ENCODE measurements at places on chromosomes 7 and 10.

DNA sequence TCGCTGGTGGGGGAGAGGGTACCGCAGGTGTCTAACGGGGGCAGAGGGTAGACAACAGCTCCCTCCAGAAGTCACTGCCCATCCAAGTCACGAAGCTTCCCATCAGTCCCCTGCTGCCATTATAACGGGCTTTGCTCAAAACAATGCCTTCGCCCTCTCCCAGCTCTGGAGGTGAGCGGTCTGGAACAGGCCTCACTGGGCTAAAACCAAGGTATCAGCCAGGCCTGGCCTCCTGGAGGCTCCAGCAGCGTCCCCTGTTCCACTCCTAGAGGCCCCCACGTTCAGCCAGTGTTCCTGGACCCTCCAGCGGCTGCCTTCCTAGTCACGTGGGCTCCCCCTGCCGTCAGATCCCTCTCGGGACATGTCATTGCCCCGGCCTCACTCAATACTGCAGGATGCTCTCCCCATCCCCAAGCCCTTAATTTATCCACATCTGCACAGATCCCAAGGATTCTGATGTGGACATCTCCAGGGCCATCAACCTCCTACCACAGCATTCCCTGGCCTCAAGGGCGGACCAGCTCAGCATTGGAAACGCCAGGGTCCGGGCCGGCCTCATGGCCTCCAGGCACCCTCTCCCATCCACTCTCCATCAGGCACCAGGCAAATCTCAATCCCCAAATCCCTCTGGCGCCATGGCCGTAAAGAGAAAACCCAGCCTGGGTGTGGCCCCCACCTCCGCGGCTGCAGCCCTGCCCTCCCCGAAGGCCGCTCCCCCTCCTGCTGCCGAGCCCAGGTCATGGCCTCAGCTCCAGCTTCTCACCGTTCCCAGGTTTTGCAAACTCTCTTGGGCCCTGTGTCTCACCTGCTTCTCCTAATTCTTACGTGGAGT, 104.1 kb upstream of the FAM20C start:
- no peak for DNase-seq

- DNase-seq = no peak
Observed at GRCh38 chr10:70462349-70462984, 16.1 kb upstream of the PALD1 start.

DNA sequence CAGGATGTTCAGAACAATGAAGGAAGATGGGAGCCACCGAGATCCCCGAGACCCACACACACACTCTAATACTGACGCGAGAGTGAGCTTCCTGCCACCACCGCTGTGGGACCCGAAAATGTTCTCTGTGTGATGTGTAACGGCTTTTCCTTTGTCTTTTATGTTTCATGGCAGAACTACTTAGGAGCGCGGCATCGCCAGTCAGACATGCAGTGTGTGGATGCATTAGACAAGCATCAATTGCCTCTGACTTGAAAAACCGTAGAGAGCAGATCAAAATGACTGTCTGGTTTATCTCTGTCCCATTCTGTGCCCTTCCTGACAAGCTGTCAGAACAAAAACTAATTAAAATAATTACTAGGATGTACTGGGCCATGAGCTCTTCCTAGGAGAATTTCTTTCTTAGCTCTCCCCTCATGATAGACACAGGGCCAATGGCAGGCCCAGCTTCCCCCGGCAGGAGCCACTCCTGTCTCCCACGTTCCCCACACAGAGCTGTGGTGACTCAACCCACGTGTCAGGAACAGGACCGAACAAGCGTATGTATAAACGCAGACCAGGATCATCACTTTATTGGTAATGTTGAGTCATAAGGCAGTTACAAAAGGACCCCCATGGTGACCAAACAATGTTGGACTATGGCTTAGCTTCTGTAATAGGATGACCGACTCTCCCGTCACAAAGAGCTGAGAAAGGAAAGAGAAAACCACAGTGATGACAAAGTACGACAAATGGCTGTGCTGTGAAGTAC, 705.0 kb downstream of the PARD3 start:
- DNase-seq = no peak

- DNase-seq = no peak
Observed at GRCh38 chr10:76868098-76868977, 769.3 kb downstream of the KCNMA1 start.

- DNase-seq = peak; percentile 55
Observed at GRCh38 chr7:131106681-131107336, 220.9 kb upstream of the MKLN1 start.

- peak; percentile 20 for DNase-seq
Observed at GRCh38 chr7:114931656-114932011, 9.7 kb downstream of the MDFIC start.

GRCh38 chr7:158244430-158244829, 343.2 kb downstream of the PTPRN2 start:
- DNase-seq = no peak

GRCh38 chr7:43666938-43667337, 62.4 kb downstream of the COA1 start:
- DNase-seq = no peak

GRCh38 chr7:151839451-151839921, 37.4 kb downstream of the PRKAG2 start:
- DNase-seq = no peak

GRCh38 chr7:102125127-102125596, 161.5 kb upstream of the SH2B2 start:
- no peak for DNase-seq

- DNase-seq = no peak
Observed at GRCh38 chr10:121624836-121625486, 26.7 kb upstream of the FGFR2 start.

DNA sequence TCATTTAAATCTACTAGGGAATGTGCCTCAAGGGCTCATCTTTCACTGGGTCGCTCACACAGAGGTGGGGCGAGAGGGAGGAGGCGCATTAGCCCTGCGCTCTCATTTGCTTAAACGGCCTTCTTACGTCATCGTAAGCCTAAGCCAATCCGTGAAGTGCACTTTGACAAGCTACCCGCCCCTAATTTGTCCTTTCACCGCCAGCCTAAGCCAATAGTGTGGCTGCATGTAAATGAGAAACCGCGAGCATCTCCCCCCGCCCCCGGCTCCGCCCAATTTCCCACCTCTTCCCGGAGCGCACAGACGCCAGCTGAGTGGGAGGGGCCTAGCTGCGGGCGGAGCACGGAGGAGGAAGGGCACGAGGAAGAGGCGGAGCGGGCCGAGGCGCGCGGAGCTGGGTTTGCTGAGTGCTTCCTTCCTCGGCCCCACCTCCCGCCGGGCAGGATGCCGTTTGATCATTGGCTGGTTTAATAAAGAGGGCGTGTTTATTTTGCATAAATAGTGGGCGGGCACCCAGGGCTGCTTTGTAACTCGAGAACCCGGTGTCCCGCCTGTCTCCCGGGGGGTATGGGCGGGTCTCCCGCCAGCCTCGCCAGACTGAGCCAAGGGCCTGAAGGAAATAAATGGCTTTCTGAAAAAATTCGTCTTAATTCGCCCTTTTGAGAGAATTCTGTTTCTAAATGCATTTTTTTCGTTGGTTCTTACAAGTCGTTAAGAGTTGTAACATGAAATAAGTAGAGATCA, 289.6 kb upstream of the NFE2L3 start:
- DNase-seq = peak; percentile 50

GRCh38 chr10:84837877-84838276, 509.5 kb downstream of the CCSER2 start:
- no peak for DNase-seq

DNA sequence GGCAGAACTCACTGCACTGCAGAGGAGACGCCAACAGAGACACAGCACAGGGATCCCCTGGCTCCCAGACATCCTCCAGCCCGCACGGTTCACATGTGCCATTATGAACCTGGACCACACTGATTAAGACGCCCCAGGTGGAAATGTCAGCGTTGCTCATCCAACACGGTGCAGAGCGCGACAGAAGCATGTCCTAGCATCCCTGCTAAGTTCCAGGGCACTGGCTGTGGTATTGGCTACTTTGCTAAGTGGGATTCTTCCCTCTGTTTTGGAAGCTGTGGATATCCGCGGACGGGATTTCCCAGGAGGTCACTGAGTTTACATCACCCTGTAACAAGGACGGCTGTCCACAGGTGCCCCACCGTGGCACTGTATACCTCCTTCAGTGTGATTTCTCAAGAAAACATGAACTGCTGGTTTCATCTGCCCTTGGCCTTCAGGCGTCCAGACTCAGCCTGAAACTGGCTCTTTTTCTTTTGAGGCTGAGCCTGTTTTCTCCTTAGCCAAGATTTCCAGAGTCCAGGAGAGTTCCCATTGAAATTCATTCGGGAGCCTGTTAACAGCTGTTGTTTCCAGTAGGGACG, 324.0 kb downstream of the WDR37 start:
- no peak for DNase-seq

- no peak for DNase-seq
Observed at GRCh38 chr7:107068156-107068555, 23.7 kb downstream of the PRKAR2B start.

GRCh38 chr7:151382079-151382885, 27.6 kb downstream of the WDR86 start:
- no peak for DNase-seq

DNA sequence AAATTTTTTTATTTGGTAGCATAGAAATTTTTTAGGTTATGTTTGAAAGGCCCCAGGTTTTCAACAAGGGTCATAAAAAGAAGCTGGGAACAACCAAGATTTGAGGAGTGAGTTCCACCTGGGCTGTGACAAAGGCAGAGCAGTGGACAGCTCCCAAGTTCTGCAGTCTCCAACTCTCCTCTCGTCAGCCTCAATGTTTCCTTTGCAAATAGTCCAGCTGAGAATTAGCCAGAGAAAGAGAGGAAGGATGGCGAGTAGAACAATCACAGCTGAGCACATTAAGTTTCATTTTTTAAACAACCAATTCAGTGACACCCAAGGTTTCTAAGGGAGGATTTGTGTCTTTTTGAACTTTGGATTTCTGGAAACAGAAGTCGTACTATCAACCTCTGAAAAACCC, 143.2 kb downstream of the NRCAM start:
- DNase-seq = no peak

- DNase-seq = peak; percentile 67
Observed at GRCh38 chr10:72322280-72323058, 32.2 kb downstream of the DNAJB12 start.

GRCh38 chr10:9228771-9229170, 1174.3 kb downstream of the GATA3 start:
- no peak for DNase-seq

DNA sequence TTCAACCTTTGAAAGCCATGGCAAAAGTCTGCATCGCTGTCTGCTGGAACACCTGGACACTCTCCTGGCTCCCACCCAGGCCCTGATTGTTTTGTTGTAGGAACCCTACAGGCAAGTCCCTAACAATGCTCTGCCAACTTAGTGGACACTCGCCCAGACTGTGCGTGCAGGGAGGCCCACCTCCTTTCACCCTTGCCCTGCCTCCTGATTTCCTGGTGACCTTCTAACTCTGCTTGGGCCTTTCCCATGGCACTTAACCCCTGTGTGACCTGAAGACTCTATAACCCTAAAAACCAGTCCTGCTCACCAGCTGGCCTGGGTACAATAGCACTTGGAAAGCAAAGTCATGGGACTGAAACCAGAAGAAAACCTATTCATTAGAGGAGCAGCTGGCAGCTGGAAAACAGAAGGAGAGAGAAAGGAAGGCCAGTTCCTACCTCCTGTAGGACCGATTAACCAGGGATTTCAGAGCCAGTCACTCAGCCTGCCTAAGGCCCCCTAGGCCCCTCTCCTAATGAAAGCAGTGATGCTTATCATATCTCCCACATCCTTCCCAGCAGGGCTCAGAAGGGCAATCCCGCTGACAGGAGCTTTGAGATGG, 82.7 kb upstream of the KMT2E start:
- DNase-seq = no peak

DNA sequence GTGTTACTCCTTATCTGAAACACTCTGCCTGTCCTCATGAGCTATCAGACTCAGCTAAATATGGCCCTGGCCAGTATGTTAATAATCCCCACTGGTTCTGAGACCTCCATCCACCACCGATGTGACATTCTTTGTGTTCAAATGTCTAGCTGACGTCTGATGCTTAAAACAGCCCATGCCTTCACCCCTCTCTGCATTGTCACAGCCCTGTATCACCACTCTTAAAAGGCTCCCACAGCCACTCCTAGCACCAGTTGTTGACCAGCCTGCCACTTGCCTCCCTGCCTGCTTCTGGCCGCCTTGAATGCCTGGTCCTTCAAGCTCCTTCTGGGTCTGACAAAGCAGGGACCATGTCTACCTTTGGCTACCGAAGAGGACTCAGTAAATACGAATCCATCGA, at the start of gene LMOD2:
Gene LMOD2, plus strand, starts transcription at position 253 of the 400 bp plus-strand sequence. Its CDS starts 98 bp downstream, at position 351.
- no peak for DNase-seq

GRCh38 chr10:108307250-108307924, 1142.9 kb upstream of the SORCS1 start:
- no peak for DNase-seq

- no peak for DNase-seq
Observed at GRCh38 chr10:34087095-34087418, 728.0 kb downstream of the PARD3 start.

DNA sequence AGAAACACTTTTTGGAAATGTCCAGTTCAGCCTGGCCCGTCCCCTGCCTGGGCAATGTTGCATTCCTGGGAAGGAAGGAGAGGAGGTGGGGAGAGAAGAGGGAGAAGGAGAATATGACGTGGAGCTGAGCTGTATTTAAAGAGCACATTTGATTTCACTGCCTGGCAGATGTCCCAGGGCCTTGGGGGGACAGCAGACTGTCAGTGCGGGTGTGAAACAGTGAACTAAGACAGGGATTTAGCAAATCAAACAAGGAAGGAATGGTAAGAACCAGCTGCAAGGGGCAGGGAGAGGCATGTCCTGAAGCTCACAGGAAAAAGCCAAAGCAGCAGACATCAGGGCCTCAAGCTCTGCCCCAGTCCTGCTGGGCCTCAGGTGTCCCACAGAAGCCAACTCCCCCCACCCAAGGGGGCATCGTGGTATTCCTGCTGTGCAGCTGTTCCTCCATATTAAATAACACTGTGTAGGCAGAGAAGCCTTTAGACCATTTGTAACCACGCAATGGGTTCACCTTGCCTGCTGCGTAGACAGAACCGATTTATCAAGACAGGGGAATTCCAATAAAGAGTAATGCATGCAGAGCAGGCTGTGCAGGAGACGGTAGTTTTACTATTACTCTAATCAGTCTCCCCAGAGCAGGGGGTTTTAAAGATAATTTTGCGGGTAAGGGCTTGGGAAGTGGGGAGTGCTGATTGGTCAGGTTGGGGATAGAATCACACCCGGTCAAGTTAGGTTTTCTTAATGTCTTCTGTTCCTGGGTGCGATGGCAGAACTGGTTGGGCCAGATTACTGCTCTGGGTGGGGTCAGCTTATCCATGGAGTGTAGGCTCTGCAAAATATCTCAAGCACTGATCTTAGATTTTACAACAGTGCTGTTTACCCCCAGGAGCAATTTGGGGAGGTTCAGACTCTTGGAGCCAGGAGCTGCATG, 18.3 kb downstream of the LEP start:
- DNase-seq = no peak

- DNase-seq = no peak
Observed at GRCh38 chr7:74410772-74411171, 42.9 kb upstream of the GTF2IRD1 start.

GRCh38 chr10:86017841-86018734, 348.5 kb downstream of the GRID1 start:
- DNase-seq = no peak

DNA sequence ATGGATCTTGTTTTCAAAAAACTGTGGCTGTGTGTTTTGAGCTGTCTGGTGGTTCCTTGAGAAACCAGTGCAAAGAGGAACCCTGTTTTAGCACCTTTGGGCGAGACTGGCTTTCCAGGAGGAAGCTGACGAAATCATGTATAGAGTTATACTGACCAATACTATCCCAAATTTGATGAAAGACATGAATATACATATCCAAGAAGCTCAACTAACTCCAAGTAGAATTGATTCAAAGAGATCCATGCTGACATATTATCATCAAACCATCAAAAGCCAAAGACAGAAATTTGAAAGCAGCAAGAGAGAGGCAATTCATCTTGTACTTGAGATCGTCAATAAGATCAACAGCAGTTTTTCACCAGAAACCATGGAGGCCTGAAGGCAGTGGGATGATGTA, 610.7 kb downstream of the DNAJB6 start:
- DNase-seq = no peak

Measured in activated CD8-positive, alpha-beta memory T cell treated with anti-CD3 and anti-CD28 coated beads, Interleukin-2, amount 50 U/mL, for 4 hours (primary cell).